ENCODE measurements at places on chromosomes 7 and 10. TPM values are rescaled to one million over a fixed set of nuclear protein-coding genes. Genes with fewer than 3 reads are reported as not detected.

GRCh38 chr7:122006687-122007086, 133.7 kb downstream of the PTPRZ1 start:
- DNase-seq = no peak

The OPN4 gene
- total RNA-seq = not detected

The DYNC1I1 gene
- 4.3 TPM for total RNA-seq

The ITPRID1 gene
- total RNA-seq = not detected

DNA sequence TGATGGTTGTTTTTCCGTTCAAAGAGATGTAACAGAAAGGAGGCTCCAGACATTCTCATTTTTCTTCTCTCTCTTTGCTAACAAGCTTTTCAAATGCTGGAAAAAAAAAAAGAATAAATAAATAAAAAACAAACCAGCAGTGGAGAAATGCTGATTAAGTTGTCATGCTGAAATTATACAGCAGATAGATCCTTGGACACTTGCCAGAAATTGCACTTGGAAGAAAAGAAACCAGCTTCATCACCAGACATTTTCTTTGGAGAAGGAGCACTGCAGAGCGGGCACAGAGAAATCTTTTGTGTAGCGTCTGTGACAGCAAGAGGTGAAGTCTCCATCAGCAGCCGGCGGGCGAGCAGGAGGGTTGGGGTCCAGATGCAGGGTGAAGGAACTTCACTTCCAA, 55.8 kb downstream of the CLRN3 start:
- no peak for DNase-seq

The SSC4D gene
- 3.7 TPM for total RNA-seq
